ENCODE measurements at places on chromosomes 2 and 18.

DNA sequence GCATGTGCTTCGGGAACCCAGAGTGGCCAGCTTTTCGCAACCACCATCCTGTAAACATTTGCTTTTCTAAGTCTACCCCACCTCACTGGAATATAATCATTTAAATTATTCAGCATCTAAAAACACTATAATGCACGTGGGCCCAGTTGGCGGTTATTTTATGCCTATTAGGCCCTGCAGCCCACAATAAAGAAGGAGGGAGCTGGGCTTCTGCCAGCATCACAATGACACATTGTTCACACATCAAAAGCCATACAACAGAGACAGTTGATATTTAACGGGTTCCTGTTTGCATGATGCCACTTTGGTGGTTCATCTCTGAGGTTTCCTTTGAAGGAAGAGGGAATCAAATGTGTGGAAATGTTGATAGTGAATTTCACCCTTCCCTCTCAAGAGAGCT is 916.0 kb upstream of the CELF4 start:
- no peak for DNase-seq

DNA sequence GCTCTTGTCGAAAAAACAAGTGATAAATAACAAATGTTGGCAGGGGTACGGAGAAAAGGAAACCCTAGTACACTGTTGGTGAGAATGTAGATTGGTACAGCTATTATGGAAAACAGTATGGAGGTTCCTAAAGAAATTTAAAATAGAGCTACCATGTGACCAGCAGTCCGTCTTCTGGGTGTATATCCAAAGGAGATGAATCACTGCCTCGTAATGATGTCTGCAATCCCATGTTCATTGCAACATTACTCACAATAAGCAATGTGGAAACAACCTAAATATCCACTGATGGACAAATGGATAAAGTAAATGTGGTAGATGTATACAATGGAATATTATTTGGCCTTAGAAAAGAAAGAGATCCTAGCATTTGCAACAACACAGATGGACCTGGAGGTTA is 50.6 kb downstream of the SLC16A14 start:
- DNase-seq = no peak

GRCh38 chr2:64819774-64820688 is 166.3 kb upstream of the SERTAD2 start:
- peak; percentile 45 for DNase-seq

DNA sequence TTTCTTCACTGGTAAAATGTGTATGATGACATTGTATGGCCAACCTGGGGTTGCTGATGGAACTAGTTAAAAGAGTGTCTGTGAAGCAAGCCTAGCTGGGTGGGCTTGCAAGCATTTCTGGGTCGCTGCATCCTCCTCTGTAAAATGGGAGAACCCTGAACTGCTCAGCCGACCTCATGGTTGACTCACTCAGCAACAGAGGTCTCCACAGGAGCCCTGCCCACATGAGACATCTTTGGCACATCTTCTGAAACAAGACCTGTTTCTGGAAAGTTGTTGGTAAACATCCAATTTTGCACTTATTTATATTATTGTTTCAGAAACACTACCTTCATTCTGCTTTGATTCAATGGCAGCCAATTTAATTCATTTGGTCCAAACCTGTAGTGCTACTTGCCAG is 52.6 kb downstream of the BCL11A start:
- no peak for DNase-seq

DNA sequence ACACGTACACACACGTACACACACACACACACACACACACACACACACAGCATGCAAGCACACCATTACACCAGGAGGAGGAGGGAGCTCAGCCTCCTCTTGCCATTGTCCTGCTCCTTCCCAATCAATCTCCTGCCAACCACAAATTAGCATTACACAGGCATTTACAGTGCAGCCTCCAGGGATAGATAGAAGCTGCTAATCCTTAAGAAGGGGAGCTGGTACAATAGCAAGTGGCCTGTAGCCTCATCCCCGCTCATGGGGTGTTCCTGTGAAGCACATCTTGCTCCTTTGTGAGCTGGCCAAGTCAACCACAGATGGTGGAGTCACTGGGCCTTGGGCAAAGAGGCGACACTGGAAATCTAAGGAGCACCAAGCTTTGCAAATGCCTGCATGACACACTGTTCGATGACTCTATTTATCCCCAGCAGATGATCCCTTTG is 110.3 kb upstream of the PKDCC start:
- no peak for DNase-seq

- no peak for DNase-seq
Measured at GRCh38 chr2:236207472-236207871, 39.3 kb upstream of the GBX2 start.

DNA sequence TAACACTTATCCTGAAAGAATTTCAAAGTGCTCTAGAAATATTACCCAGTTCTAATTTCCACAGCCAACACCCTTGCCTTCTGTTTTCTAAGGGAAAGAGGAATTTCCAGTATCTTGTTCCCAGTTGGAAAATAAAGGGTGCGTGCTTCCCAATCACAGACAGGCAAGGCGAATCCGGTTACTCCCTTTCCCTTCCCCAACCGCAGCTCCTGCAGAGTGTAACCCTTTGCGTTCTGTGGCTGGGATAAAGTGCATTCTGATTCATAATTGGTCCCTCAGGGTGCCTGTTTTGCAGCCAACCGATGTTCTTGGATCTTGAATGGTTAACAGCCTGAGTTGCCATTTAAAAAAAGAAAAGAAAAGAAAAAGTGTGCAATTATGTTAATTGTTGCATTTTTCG is 40.6 kb upstream of the PGAP1 start:
- no peak for DNase-seq

DNA sequence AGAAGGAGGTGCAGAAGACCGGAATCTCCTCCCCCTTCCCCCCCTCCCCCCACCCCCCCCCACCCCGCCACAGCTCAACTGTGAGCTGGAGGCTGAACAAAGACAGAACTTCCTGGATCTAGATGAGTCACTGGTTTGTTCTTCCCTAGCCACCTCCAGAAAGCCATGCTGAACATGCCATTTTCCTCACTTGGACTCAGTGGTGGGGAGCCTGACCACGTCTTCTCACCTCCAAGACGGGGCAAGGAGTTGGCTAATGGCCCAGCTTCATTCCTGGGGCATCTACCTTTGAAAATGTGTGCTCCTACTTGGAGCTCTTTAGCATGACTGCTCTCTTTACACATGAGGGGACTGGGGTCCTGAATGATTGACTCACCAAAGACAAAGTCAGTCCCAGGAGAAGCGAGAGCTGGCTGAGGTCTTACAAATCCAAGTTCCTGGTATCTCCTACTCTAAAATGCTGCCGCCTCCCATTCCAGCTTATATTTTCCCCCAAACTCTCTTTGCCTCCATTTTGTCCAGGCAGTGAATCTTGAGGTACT is 22.6 kb upstream of the FZD5 start:
- DNase-seq = no peak

GRCh38 chr2:17538844-17539554 is 1.5 kb upstream of the VSNL1 start:
- peak; percentile 48 for DNase-seq

GRCh38 chr2:50606860-50607259 is 425.1 kb downstream of the NRXN1 start:
- no peak for DNase-seq

GRCh38 chr18:57205641-57206040 is 58.8 kb downstream of the BOD1L2 start:
- DNase-seq = no peak

- no peak for DNase-seq
Measured at GRCh38 chr18:75828379-75828778, 400.9 kb upstream of the SMIM21 start.

DNA sequence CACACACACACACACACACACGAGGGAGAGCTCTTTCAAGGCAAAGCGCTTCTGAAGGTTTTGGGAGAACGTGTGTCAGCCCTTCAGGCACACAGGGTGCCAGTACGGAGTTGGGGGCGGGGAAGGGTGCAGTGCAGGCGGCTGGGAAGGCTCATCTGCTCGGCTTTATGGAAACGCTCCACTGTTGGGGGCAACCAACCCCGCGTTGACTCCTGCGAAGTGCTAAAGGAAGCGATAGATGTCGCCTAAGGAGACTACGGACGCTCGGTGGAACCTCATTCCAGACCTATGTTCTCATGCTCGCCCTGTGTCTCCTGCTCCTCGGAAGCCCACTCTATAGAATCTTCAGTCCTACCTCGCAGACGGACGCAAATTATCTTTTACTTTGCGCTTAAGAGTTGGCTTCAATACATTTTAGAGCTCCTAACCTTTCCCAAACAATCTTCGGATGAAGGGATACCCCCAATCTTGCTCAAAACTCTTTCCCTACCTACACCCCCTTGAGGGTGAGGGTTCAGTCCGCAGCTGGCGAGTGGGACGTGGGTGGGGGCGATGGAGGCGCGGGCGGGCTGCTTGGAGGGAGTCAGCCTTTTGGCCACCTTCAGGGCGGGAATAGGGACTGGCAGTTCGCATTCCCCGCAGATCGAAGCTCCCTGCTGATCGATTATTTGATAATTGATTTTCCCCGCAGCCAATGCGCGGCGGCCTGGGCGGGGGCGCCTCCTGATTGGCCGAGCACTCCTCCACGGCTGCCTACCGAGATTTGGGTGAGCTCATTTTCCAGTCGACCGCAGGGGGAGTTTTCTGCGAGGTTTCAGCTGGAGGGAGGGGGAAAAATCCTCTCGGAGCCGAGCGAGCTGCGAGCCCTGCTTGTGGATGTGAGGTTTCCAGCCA is 1.9 kb upstream of the MEIS1 start:
- no peak for DNase-seq

- no peak for DNase-seq
Measured at GRCh38 chr2:145771525-145771924, 1251.6 kb upstream of the ZEB2 start.

- DNase-seq = no peak
Measured at GRCh38 chr2:60318544-60318943, 234.9 kb downstream of the BCL11A start.

DNA sequence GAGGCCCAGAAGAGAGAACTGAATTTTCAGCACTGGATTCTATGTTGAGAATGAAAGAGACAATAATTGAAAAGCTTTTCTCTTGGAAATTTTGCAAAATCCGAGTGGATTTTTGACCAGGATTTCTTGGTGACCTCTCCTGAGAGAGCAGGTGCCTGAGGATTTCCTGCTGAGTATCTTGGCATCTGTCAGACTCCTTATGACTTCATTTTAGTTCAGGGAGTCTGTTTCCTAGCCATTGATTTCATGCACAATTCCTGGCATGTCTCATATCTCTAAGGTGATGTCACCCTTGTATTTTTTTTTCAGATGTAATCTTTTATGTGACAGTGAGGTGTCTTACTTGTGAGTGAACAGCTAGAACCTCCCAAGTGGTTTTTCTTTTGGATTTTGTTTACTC is 195.9 kb downstream of the NEDD4L start:
- no peak for DNase-seq

GRCh38 chr2:26849056-26849999 is 1.4 kb downstream of the DPYSL5 start:
- DNase-seq = no peak

GRCh38 chr18:50620319-50620718 is 60.4 kb downstream of the MAPK4 start:
- DNase-seq = no peak

DNA sequence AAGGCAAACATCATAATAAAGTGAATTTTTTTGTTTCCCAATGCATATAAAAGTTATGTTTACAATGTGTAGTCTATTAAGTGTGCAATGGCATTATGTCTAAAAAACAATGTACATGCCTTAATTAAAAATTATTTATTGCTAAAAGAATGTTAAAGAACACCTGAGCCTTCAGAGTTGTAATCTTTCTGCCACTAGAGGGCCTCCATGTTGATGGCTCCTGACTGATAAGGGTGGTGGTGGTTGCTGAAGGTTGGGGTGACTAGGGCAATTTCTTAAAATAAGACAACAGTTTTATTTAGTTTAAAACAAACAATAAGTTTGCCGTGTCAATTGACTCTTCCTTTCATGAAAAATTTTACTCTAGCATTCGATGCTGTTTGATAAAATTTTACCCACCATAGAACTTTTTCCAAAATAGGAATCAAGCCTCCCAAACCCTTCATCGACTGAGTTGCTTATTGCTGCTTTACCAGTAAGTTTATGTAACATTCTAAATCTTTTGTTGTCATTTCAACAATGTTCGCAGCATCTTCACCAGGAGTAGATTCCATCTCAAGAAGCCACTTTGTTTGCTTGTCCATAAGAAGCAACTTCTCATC is 32.3 kb downstream of the MAP3K2 start:
- DNase-seq = no peak

GRCh38 chr2:240593026-240593702 is 6.6 kb downstream of the CAPN10 start:
- DNase-seq = no peak

DNA sequence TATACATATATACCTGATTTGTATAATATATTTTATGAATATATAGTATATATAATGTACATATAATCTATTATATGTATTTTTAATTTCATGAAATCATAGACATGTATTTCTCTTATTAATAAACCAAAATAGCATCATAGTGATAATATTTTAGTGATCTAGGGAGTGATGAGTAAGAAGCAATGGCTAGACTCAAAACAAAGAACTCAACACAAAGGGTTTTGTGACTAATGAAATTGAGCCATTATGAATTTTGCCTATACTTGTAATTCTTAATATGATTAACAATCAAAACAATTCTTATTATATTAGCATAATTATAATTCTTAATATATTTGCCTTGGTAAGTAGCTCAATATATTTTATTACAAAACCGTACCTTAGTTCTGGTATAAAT is 1614.1 kb upstream of the TMEFF2 start:
- DNase-seq = no peak

DNA sequence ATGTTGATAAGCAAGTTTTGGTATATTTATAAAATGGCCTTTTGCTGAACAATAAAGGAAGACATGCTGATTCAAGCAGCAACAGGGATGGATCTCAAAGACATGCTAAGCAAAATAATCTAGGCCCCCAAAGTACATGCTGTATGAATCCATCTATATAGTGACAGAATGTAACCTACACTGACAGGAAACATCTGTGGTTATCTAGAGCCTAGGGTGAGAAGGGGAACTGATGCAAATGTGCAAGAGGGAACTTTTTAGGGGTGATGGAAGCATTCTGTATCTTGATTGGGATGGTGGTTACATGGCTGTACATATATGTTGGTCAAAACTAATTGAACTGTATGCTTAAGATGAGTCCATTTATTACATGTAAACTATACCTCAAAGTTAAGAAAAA is 24.2 kb downstream of the CNRIP1 start:
- no peak for DNase-seq

- DNase-seq = peak; percentile 14
Measured at GRCh38 chr18:27005589-27005988, 140.1 kb upstream of the AQP4 start.

GRCh38 chr18:8799001-8799400 is 93.6 kb downstream of the MTCL1 start:
- no peak for DNase-seq

DNA sequence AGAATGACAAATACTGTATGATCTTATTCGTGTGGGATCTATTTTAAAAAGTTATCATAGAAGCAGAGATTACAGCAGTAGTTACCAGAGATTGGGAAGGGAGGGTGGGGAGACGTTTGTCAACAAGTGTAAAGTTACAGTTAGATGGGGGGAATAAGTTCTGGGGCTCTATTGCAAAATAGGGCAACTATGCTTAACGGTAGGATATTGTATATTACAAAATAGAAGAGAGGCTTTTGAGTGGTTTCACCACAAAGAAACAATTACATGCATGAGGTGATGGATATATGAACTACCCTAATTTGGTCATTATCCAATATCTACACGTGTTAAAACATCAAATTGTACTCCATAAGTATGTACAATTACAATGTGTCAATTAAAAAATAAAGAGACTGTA is 123.4 kb upstream of the NOSTRIN start:
- DNase-seq = no peak

GRCh38 chr2:9782197-9782719 is 61.0 kb upstream of the TAF1B start:
- no peak for DNase-seq

- DNase-seq = no peak
Measured at GRCh38 chr2:11862049-11862448, 115.6 kb downstream of the LPIN1 start.
